SW 1271 (cell line): ENCODE measurements at places on chromosomes 5 and 9.

- DNase-seq: no peak
These were observed 13.1 kb downstream of the GFI1B start for GRCh38 chr9:132991351-132992300.

GRCh38 chr9:76101075-76101474 lies 210.6 kb downstream of the PCSK5 start:
- no peak for DNase-seq

- no peak for DNase-seq
These were observed 151.5 kb downstream of the RGS3 start for GRCh38 chr9:113614843-113615648.

- no peak for DNase-seq
These were observed 4.9 kb downstream of the FBXO38 start for GRCh38 chr5:148388696-148389095.

DNA sequence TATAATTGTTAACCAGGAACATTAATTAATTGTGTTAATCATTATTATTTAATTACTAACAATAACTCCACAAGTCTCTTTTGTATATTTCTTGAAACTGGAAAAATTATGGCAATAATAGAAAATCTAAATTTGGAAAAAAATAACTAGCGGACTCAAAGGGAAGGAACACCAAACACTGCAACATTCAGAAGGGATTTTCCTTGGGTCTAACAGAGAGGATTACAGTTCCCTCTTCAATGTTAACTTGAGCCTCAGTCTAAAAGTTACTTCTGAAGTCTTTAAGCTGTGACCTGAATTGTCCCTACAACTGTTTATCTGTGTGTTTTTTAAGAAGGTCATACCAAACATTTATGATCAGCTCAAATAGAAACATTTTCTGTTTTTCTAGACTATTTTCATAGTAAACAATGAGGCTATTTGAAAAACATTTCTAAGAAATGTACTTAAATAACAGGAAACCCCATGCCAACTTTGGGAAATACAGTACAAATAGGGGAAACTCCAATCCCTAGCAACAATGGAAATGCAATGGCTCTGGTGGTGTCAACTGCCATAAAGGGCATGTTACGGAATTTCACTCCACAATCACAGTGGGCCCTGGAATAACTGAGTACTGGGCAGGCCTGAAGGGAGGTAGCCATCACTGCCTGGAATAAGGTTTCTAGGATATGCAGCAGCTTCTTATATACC lies 61.2 kb downstream of the MCTP1 start:
- DNase-seq: no peak
